NCI-H2081 (cell line): ENCODE measurements at places on chromosomes 4 and X.
A peak's percentile ranks its signal among the peaks of the same experiment; 100 is the strongest.

- no peak for DNase-seq
Measured at GRCh38 chr4:185380320-185380719, 15.4 kb downstream of the LRP2BP start.

- DNase-seq = no peak
Measured at GRCh38 chr4:174016251-174016650, 267.2 kb downstream of the FBXO8 start.

GRCh38 chr4:77190053-77190452, 33.0 kb downstream of the CCNG2 start:
- no peak for DNase-seq

DNA sequence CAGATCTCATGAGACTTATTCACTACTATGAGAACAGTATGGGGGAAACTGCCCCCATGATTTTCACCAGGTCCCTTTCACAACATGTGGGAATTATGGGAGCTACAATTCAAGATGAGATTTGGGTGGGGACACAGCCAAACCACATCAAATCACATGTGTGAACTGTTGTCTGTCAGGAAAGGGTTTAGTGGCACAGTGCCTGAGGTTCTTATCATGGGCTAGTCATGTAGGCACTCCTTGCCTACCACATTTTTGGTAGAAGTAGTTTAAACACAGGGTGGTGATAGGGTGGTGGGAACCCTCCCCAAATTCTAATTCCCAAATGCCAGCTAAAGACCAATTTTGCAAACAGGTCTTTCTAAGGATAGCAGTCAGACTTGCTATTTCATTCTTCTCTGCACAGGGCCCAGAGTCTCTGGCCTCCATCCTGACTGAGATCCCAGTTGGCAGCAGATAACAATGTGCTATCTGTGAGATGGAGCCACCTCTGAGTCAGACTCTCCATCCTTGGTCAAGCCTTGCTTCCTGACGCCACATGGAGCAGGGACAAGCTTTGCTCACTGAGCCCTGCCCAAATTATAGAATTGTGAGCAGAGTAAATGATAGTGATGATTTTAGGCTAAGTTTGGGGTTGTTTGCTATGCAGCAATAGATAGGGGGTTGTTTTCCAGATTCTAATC, 33.5 kb upstream of the SETD7 start:
- no peak for DNase-seq

DNA sequence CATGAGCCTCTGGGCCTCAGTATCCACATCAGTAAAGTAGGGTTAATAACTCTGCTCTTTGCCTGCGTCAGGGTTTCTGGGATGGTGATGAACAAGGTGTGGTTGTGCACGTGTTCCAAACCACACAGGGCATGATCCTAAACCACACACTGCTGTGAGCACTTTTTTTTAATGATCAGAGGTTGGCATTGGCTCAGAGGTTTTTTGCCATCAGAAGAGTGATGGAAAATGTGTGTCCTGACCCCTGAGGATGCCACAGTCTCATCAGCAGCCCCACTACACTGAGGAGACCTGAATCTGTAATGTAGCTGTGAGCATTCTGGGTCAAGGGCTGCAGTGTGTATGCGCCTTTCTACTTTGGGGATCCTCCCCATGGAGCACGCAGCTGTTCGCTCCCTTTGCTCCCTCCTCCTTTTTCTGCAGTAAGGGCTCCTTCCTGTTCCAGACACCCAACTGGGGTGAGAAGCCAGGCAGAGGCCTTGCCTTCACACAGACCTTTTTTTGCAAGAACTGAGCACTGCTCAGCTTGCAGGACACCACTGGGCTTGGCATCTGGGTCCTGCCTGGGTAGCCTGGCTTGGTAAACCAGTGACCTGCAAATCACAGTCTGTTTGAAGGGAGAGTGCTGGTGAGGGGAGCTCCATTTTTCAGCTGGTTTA, 87.5 kb downstream of the MAMLD1 start:
- no peak for DNase-seq

DNA sequence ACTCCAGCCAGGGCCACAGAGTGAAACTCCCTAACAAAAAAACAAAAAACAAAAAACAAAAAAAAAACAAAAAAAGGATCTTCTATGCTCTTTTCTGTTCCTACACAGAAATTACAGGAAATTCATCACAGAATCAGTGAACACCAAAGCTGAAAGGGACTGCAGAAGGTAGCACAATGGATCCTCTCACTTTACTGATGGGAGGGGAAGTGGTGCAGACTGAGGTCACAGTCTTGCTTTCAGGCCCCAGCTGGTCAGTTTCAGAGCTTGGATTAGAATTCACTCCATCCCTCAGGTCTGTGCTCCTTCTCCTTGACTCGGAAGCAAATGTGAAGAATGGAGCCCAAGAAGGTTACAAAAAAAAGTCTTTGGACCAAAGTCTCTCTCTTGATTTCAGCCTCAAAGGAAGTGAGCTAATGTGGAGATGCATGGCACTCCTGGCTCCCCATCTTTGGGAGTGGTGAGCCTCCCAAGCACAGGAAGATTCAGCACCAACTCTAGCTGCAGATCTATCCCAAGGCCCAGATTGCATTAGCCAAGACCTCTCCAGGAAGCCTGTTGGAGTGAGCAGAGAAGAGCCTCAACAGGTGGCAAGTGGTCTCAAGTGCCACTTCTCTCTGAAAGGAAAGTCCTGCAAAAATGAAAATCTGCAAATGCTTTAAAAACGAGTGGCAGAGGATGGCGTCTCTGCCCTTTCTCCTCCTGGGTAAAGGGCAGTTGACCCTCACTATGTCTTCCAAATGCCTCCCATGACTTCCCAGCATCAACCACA, 176.0 kb downstream of the MAML3 start:
- no peak for DNase-seq

DNA sequence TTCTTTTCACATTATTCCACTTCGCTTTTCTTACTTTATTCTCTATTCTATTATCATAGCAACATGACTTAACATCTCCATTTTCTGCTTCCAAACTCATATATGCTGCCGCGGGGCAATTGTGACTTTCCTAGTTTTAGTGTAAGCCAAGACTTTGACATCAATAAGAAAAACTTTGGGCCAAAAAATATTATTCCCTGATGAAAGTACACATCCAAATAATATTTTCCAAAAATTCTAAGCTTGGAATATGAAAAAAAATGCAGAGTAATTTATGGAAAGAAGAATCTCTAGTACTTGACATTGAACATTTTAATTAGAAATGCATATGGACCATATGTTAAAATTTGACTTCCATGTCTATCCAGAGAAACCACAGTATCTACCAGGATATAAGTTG, 995.1 kb upstream of the INTU start:
- DNase-seq = no peak

- no peak for DNase-seq
Measured at GRCh38 chr4:138656990-138657389, 358.6 kb upstream of the NOCT start.

- no peak for DNase-seq
Measured at GRCh38 chr4:158496030-158496741, 25.5 kb upstream of the RXFP1 start.

DNA sequence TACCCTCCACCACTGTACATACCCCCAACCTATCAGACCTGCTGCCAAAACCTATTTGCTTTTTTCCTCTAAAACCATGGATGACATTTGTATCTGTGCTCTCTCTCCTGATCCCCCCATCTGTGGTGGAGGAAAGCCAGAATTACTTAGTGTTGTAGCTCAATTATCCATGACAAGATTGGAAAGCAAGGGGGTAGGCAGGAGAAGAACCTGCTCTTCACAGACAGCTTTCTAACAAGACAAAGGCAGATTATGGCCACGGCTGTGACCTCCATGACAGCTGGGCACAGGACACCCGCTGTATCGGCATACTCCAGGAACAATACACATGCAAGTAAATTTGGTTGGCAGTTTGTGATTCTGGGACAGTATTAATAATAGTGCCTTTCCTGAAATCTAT, 186.7 kb downstream of the ENOX2 start:
- DNase-seq = no peak

GRCh38 chr4:111542056-111542455, 603.2 kb upstream of the FAM241A start:
- no peak for DNase-seq

DNA sequence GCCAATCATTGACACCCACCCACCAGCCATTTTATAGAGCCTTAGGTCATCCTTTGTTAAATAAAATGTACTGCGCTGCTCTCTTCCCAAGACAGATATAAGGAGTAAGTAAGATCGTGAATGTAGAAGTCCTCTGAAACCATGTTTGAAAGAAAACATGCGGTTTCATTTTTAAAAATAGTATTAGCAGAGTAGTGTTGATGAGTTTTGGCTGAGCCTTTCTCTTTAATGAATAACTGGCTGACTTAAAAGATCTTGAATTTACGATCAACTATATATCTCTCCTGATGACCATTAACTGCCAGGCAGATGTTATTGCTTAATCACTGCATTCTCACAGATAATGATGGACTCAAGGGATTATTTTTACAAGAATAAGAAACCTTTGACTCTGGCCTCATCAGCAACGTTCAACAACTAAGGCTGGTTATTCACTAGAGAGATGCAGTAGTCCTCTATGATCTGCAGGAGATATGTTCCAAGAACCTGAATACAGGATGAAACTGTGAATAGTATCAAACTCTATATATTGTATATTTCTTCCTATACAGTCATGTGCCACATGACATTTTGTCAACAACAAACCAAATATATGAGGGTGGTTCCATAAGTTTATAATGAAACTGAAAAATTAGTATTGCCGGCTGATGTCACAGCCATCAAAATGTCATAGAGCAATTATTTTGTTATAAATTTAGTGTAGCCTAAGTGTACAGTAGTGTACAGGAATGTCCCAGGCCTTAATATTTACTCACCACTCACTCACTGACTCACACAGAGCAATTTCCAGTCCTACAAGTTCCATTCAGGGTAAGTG, 80.8 kb downstream of the FAM13A start:
- DNase-seq = no peak

GRCh38 chrX:13747836-13748235, 13.3 kb downstream of the OFD1 start:
- DNase-seq = peak; percentile 32
